GM03348 (cell line): ENCODE measurements at places on chromosomes 7 and 10.

DNA sequence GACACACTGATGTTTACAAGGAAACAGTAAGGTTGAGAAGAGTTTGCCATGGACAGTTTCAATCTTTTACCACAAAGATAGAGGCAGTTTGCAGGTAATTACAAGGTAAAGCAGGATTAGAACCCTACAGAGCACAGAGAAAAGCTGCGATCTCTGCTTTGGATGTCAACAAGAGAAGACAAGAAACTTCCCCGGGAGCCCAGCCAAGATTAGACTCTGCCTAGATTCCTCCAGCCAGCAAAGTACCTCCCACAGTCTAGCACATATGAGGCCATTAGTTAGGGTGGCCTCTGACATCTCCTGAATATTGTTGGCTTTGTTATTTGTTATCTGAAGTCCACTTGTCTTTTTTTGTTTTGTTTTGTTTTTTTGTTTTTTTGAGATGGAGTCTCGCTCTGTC lies 178.1 kb downstream of the CALN1 start:
- no peak for DNase-seq

DNA sequence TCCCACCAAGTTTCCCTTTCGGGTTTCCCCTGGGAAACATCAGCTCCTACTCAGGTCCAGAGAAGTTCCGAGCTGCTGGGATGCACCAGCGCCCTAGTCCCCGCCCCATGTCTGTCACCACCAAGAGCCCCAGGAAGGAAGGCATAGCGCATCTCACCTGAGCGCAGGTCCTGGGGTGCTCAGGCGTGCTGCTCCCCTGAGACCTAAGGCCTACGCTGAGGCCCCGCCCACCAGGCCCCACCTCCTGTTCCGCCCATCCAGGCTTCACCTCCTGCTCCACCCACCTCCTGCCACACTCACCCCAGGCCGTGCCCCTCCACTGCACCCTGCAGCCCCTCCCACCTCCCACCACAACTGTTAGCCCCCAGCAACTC lies 1.2 kb upstream of the TFR2 start:
- DNase-seq: no peak

DNA sequence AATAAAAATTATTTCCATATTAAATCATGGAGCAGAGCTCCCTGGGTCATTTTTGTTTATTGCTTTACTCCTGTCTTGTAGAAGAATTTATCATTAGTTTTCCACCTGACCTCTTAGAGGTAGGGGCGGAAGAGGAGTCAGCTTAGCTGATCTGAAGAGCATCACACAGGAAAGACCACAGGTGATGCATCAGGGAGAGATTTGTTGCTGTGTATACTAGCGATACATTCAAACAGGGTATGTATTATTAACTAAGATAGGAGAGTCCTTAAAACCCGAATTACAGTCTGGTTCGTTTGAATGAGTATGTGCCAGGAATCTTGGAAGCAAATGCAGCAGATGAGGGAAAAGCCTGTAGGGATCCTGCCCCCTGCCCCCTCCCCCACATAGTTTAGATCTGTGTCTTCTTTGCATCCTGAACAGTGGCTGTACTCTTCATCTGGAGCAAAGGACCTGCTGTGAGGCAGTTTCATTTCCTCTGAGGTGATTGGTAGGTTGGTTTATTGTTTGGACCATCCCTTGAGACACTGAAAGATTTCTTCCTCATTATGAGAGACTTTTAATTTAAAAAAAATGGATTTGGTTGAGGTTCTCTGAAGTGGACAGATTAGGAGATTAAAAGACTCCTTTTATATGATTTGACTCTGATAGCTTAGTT lies 177.0 kb downstream of the SND1 start:
- no peak for DNase-seq

- no peak for DNase-seq
Observed at GRCh38 chr10:49369216-49370162, 26.4 kb downstream of the DRGX start.

DNA sequence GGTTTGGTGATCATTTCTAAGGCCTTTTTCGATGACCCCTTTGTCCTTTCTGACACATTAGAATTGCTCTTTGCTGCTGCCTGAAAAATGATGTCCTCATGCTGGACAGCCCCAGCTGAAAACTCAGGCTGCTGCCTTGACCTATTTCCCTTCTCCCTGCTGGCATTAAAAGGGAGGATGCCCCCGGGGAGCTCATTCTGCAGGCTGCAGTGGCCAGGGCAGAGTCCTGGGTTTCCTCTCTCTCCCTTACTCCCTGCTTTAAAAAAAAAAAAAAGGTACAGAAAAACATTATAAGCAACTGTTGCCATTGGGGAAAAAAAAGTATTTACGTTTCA lies 35.4 kb downstream of the LRRC4 start:
- DNase-seq: peak; percentile 24

- no peak for DNase-seq
Observed at GRCh38 chr7:146345251-146345650, 228.7 kb downstream of the CNTNAP2 start.

- DNase-seq: no peak
Observed at GRCh38 chr7:138395763-138396162, 64.3 kb upstream of the TRIM24 start.

DNA sequence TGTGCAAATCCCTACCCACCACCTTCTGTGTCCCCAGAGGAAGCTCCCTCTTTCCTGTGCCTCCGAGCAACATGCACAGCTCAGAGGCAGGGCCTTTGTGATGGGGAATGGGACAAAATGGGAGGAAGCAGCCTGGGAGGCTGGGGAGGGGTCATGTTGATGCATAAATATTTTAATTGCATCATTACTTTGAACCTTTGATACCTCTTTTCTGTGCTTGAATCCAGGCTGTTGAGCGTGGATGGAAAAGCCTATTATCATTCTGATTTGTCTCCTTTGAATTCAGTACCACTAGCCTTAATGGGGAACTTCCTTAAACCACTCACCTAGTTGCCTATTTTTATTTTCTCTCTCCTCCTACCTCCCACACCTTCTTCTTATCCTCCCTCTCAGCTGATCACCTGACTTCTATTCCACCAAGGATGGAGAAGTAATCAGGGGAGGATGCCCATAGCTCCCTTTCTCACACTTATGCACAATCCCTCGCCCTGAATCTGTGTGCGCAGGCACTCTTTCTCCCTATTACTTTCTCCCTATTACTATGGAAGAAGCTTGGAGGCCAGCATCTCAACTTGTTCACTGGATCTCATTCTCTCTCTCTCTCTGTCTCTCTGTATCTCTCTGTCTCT lies 78.5 kb downstream of the SEC61G start:
- DNase-seq: no peak

GRCh38 chr7:12337095-12337494 lies 66.6 kb downstream of the VWDE start:
- DNase-seq: no peak

- DNase-seq: no peak
Observed at GRCh38 chr10:69091143-69091651, 3.3 kb downstream of the SRGN start.

DNA sequence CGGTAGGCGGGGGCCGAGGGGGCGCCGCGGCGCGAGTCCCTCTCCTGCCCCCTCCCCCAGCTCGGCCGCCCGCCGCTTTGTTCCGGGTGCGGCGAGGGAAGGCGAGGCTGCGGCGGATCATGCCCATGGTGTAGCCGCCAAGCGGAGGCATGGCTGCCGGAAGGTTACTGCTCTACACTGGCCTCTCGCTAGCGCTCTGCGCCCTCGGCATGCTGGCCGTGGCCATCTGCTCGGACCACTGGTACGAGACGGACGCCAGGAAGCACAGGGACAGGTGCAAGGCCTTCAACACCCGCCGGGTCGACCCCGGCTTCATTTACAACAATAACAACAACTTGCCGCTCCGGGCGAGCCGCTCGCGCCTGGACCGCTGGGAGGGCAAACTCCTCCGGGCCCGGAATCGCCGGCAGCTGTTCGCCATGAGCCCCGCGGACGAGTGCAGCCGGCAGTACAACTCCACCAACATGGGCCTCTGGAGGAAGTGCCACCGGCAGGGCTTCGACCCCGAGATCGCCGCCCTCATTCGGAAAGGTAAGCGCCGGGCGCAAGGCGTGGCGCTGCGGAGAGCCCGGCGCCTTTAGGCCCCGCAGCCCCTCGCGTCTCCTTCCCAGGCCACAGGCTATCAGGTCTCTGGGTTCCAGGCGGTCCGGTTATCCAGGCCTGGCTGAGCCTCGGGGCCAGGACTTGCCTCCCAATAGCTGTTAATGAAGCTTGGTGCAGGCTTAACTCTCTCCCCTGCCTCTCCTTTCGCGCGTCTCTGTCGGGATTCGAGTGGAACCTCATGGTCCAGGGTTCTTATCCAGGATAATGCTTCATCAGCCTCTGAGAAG lies 513 bp downstream of the TMEM178B start:
- DNase-seq: peak; percentile 42

DNA sequence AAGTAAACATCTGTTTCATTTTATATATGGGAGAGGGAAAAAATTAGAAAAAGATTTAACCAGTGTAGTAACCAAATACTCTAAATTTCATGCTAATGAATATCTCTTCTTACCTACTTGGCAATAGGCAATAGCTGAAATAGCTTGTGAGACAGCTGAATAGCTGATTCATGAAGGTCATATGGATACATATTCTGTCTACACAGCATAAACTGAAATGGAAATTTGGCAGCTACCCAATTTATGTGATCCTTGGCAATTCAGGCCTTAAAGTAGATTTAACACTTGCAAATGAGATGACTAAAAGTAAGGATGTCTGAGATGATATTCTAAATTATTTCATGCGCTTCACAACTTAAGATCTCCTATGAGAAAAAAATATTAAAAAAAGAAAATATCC lies 261.2 kb upstream of the SEMA3A start:
- DNase-seq: peak; percentile 13

DNA sequence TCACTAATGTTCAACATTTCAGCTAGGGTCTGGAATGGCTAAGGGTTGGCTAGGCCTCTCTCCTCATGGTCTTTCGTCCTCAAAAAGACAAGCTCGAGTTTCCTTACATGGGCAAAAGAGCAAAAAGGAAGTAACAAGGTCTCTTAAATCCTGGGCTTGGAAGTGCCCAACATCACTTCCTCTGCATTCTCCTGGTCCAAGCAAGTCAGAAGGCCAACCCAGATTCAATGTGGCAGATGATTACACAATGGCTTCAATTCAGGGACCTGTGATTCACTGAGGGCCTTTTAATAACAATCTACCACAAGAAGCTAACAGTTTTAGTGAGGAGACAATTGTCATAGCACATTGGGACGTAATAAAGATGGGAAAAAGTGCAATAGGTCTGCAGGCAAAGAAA lies 4.4 kb upstream of the NUP205 start:
- no peak for DNase-seq

DNA sequence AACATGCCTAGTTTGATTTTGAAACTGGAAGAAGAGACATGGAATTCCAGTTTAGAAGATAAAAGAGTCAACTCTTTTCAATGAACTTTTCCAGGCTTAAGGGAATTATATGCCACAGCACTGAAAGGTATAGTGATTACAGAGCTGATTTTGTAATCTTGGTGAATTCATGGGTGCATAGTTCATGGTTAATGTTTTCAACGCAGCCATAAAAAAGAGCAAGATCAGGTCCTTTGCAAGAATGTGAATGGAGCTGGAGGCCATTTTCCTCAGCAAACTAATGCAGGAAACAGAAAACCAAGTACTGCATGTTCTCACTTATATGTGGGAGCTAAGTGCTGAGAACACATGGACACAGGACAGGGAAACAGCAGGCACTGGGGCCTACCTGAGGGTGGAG lies 94.2 kb downstream of the CUBN start:
- no peak for DNase-seq

GRCh38 chr7:55946545-55946944 lies 5.1 kb upstream of the MRPS17 start:
- DNase-seq: no peak

DNA sequence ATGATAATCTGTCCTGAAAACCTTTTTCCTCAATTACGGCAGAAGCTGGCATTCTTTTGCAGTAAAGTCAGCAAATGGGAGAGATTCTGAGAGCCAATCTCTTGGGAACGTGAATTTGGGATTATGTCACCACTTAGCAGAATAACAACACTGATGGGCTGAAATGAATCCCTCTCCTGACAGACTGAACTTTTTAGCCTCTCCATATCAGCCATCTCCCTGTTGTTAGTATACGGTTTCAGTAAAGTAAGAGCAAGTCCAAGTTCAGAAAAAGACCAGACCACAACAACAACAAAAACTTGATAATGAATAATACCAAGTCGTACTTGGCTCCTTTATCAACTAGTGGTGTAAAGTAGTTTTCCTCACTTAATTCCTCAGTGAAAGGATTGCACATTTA lies 1048.8 kb downstream of the GATA3 start:
- DNase-seq: no peak

- DNase-seq: peak; percentile 87
Observed at GRCh38 chr7:74449809-74450397, 3.8 kb upstream of the GTF2IRD1 start.

GRCh38 chr7:50693455-50694130 lies 89.1 kb downstream of the GRB10 start:
- no peak for DNase-seq

DNA sequence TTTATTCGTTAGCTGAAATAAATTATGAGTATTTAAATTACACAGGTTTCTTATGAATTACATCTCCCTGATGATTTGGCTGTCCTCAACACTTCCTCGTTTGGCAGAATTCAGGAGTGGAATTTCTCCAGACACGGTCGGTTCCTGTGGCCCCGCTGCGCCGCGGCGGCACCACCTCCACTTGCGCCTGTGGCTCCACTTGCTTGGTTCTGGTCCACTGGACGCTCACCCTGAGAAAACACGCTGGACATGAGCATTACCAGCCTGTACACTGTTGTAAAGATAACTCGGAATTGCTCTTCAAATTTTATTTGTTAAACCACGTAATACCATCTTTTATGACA lies 85.3 kb downstream of the ZNF33B start:
- no peak for DNase-seq

GRCh38 chr10:106043863-106044262 lies 1120.6 kb downstream of the SORCS1 start:
- no peak for DNase-seq

DNA sequence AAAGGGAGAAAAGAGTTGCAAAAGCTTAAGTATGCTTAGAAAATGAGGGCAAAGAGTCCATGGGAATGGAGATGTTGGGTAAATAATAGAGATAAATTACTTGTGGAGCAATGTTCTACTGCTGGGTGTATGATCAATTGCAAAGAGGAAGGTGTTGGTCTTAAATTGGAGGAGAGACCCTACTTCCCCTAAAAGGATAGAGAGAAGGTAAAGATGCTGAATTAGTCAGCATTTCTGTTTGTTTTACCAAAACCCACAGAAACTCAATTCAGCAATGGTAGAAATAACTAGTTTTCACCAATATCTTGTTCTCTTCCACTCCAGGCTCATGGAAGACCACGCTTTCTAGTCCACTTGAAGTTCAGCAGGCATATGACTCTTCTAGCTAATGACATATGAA lies 32.1 kb downstream of the ASB4 start:
- DNase-seq: no peak

- no peak for DNase-seq
Observed at GRCh38 chr10:112844681-112845544, 105.1 kb upstream of the TCF7L2 start.

- DNase-seq: no peak
Observed at GRCh38 chr10:101660256-101660655, 34.7 kb downstream of the FBXW4 start.
